ENCODE measurements at places on chromosomes 11 and 22. TPM values are rescaled to one million over a fixed set of nuclear protein-coding genes. Genes with fewer than 3 reads are reported as not detected.
A peak's percentile ranks its signal among the peaks of the same experiment; 100 is the strongest.

The CCDC116 gene
- total RNA-seq, result 0.13 TPM

The MMP13 gene
- total RNA-seq, result not detected

The GPHA2 gene
- total RNA-seq, result not detected

The C11orf65 gene
- total RNA-seq, result 0.61 TPM

The PLEKHB1 gene
- total RNA-seq, result 8.1 TPM

The TOM1 gene
- total RNA-seq, result 185 TPM

The FOLR2 gene
- 10.3 TPM for total RNA-seq

GRCh38 chr22:42766860-42767259 lies 46.2 kb upstream of the A4GALT start:
- peaks cover 9% of the 10 kb centered on the region for H3K27me3 ChIP-seq
- H3K36me3 ChIP-seq, result no peaks in the 10 kb centered on the region
- H3K27ac ChIP-seq, result no peak overlapping the region

DNA sequence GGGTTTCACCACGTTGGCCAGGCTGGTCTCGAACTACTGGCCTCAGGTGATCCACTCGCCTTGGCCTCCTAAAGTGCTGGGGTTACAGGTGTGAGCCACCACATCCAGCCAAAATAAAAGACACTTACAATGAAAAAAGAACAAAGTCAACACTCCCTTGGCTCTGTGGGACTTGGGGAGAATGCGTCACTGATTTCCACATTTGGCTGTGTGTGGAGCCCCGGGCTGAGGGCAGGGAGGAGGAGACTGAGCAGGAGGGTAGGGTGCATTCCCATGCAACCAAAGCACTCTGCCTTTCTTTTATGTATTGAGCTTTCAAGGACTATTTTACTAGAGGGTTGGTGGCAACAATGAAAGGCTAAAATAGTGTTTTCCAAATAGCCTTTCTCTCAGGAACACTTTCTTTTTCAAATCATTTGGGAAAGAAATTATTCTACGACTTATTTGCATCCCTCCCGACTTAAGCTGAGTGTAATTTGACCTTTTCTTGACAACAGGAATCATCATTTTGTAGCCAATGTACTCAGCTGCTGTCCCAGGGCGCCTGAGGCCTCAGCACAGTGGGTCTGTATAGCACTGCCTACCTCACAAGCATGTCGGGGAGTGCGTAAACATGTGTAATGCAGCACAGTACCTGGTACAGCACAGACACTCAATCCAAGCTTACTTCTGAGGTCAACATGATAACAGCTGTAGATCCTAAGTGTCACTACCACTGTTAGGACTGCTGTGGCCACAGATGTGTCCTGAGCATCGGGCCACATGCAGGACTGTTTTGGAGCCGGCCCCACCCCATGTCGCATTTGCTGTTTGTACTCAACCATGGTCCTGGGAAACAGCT lies 10.1 kb upstream of the SERPIND1 start:
- no peaks in the 10 kb centered on the region for H3K4me1 ChIP-seq
- no peak overlapping the region for H3K27ac ChIP-seq
- no peak overlapping the region for H3K4me3 ChIP-seq
- H3K27me3 ChIP-seq, result no peaks in the 10 kb centered on the region
- DNase-seq, result peak; percentile 29

GRCh38 chr11:29159552-29160465 lies 857.0 kb downstream of the KCNA4 start:
- H3K4me3 ChIP-seq, result no peak overlapping the region
- no peak for DNase-seq
- H3K36me3 ChIP-seq, result no peaks in the 10 kb centered on the region
- H3K27me3 ChIP-seq, result no peaks in the 10 kb centered on the region

- no peak overlapping the region for H3K27ac ChIP-seq
- H3K27me3 ChIP-seq, result no peaks in the 10 kb centered on the region
- no peaks in the 10 kb centered on the region for H3K36me3 ChIP-seq
- H3K4me1 ChIP-seq, result no peaks in the 10 kb centered on the region
- no peak overlapping the region for H3K4me3 ChIP-seq
- no peak for DNase-seq
Observed at GRCh38 chr11:102940714-102941588, 14.6 kb downstream of the MMP13 start.

GRCh38 chr11:62472063-62472884 lies 53.4 kb downstream of the SCGB1A1 start:
- no peak for DNase-seq
- no peaks in the 10 kb centered on the region for H3K27me3 ChIP-seq

DNA sequence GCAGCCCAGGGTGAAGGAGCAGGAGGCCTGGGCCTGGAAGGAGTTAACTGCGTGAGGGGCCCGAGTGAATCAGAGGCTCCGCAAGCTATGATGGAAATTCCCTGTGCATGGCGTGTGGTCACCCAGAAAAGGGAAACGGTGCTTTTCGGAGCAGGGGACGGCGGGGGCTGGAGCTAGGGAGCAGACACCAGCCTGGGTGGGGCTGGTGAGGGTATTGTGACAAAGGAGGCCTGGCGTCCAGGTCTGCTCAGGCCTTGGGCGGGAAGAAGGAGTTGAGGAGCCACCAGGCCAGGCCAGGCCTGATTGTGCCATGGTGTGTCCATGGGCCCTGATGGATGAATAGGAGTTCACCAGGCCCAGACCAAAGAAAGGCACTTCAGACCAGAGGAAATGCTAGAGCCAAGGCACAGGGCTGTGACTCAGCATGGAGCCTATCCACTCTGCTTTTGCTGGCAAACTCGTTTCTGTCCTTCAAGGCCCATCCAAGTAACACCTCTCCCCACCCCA lies 12.8 kb upstream of the SPI1 start:
- H3K36me3 ChIP-seq, result no peaks in the 10 kb centered on the region
- no peak overlapping the region for H3K27ac ChIP-seq
- no peak for DNase-seq
- no peak overlapping the region for H3K4me3 ChIP-seq
- no peaks in the 10 kb centered on the region for H3K27me3 ChIP-seq

- no peaks in the 10 kb centered on the region for H3K4me1 ChIP-seq
- H3K36me3 ChIP-seq, result no peaks in the 10 kb centered on the region
- no peak overlapping the region for H3K4me3 ChIP-seq
Observed at GRCh38 chr11:130023204-130023603, 20.6 kb upstream of the PRDM10 start.

DNA sequence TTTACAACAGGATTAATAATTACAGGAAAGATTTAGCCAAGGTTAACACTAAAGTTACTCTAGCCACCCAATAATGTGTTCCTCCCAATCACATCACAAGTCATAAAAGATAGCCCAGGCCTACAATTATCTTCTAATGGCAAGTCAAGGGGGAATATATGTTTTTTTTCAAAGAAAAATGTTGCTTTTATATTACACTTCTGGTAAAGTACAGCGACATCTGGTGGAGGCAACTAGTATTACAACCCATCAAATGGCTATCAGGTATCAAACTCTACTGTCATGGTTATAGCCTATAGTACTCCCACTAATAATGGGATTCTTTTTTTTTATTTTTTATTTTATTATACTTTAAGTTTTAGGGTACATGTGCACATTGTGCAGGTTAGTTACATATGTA lies 71.8 kb downstream of the XRRA1 start:
- no peak overlapping the region for H3K4me3 ChIP-seq
- H3K27me3 ChIP-seq, result no peaks in the 10 kb centered on the region
- H3K36me3 ChIP-seq, result peaks cover 20% of the 10 kb centered on the region
- H3K4me1 ChIP-seq, result no peaks in the 10 kb centered on the region
- DNase-seq, result no peak
- no peak overlapping the region for H3K27ac ChIP-seq

GRCh38 chr11:46298699-46299433 lies 21.4 kb downstream of the CREB3L1 start:
- H3K4me3 ChIP-seq, result no peak overlapping the region
- no peaks in the 10 kb centered on the region for H3K36me3 ChIP-seq
- H3K27ac ChIP-seq, result no peak overlapping the region
- H3K4me1 ChIP-seq, result peaks cover 12% of the 10 kb centered on the region
- H3K27me3 ChIP-seq, result no peaks in the 10 kb centered on the region

GRCh38 chr22:17103351-17103750 lies 17.8 kb downstream of the TMEM121B start:
- H3K4me1 ChIP-seq, result no peaks in the 10 kb centered on the region
- DNase-seq, result no peak
- no peak overlapping the region for H3K4me3 ChIP-seq

DNA sequence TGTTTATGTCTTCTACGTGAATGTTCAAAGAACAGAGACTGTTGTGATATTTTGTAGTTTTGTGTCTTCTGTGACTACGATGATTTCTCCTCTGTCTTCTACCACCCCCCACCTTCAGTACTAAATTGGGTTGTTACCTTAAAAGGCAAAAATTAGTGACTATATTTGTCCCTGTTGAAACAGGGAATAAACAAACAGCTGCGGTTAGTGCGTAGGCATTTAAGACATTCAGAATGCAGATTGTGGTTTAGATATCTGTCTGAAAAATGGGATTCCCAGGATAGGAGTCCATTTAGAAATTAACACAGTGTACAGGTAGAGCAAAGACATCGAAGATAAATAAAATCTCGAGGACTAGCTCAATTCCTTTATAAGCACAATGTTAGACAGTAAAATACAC lies 15.6 kb upstream of the ARHGAP42 start:
- H3K36me3 ChIP-seq, result no peaks in the 10 kb centered on the region
- DNase-seq, result no peak
- H3K4me3 ChIP-seq, result no peak overlapping the region

- no peak for DNase-seq
- peaks cover 29% of the 10 kb centered on the region for H3K4me1 ChIP-seq
- peak overlapping the region; percentile 23 for H3K27ac ChIP-seq
- no peaks in the 10 kb centered on the region for H3K27me3 ChIP-seq
Observed at GRCh38 chr11:95119361-95120060, 29.9 kb downstream of the ENDOD1 start.

- peaks cover 14% of the 10 kb centered on the region for H3K27me3 ChIP-seq
- H3K4me1 ChIP-seq, result peaks cover 6% of the 10 kb centered on the region
- no peaks in the 10 kb centered on the region for H3K36me3 ChIP-seq
- no peak overlapping the region for H3K27ac ChIP-seq
Observed at GRCh38 chr22:20962491-20962945, 4.5 kb upstream of the AIFM3 start.

GRCh38 chr11:18019650-18020049 lies 6.8 kb upstream of the SERGEF start:
- no peak overlapping the region for H3K27ac ChIP-seq
- no peaks in the 10 kb centered on the region for H3K27me3 ChIP-seq
- H3K36me3 ChIP-seq, result no peaks in the 10 kb centered on the region
- no peaks in the 10 kb centered on the region for H3K4me1 ChIP-seq
- no peak for DNase-seq
- no peak overlapping the region for H3K4me3 ChIP-seq

DNA sequence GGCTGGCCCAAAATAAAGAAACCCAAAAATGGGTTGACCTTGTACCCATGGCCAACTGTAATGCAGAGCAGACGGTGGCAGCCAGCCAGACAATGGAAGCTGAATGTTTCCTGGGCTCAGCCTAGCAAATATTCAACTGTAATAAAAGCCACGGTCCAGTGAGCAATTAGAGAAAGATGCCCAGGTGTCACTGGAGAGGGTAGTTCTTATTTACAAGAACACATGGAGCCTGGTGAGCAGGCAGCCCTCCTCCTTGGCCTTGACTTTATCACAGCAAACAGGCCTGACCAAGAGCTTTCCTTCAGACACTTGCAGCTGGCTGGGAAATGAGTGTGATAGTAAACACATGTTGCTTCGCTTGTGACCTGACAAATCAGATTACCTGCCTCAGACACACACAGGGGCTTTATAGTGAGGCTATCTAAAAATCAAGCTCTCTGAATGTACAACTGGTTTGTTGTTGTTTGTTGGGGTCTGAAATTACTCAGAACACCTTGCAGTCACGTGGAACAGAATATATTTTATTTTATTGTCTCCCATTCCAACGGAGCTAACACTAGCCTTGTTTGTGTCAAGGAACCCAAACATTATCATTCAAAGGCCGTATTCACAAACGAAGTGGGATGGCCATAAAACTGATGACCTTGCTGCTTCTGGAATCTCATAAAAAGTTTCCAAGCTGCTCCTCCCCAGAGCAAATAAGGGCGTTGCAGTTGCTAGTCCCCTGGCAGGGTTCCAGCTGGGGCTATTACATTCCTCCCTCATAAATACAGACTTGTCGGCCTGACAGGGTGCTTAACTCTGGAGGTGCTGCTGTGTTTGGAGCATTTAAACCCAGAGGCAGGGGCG lies 161.1 kb downstream of the BBOX1 start:
- peak overlapping the region; percentile 88 for H3K27ac ChIP-seq
- DNase-seq, result peak; percentile 67
- H3K36me3 ChIP-seq, result no peaks in the 10 kb centered on the region
- H3K4me3 ChIP-seq, result peak overlapping the region; percentile 22
- H3K4me1 ChIP-seq, result peaks cover 26% of the 10 kb centered on the region

GRCh38 chr11:2584812-2585565 lies 114.8 kb downstream of the KCNQ1OT1 start:
- H3K27ac ChIP-seq, result no peak overlapping the region
- no peaks in the 10 kb centered on the region for H3K4me1 ChIP-seq
- DNase-seq, result peak; percentile 10
- H3K27me3 ChIP-seq, result no peaks in the 10 kb centered on the region
- H3K4me3 ChIP-seq, result no peak overlapping the region
- no peaks in the 10 kb centered on the region for H3K36me3 ChIP-seq

GRCh38 chr11:2189938-2190656 lies 18.5 kb upstream of the TH start:
- DNase-seq, result no peak
- H3K4me1 ChIP-seq, result no peaks in the 10 kb centered on the region
- peaks cover 16% of the 10 kb centered on the region for H3K27me3 ChIP-seq
- no peak overlapping the region for H3K27ac ChIP-seq
- H3K36me3 ChIP-seq, result no peaks in the 10 kb centered on the region
- H3K4me3 ChIP-seq, result no peak overlapping the region

- H3K27me3 ChIP-seq, result peaks cover 8% of the 10 kb centered on the region
- H3K27ac ChIP-seq, result no peak overlapping the region
- no peak for DNase-seq
- H3K4me3 ChIP-seq, result no peak overlapping the region
Observed at GRCh38 chr11:69359735-69360480, 66.0 kb downstream of the MYEOV start.

Data from psoas muscle (tissue), 8 donors.